Tibial nerve (tissue), 4 donors: ENCODE measurements at places on chromosomes 1 and 21. TPM values are rescaled to one million over a fixed set of nuclear protein-coding genes. Genes with fewer than 3 reads are reported as not detected.

GRCh38 chr1:31441558-31441957 is 28.5 kb downstream of the SERINC2 start:
- no peak for DNase-seq

- DNase-seq, result no peak
Measured at GRCh38 chr1:211352985-211353515, 26.4 kb downstream of the TRAF5 start.

The SLC6A9 gene
- 0.87 TPM for total RNA-seq

- no peak for DNase-seq
Measured at GRCh38 chr1:223243441-223244050, 100.5 kb upstream of the TLR5 start.

- DNase-seq, result peak; percentile 41
Measured at GRCh38 chr1:10387677-10388386, 11.0 kb upstream of the PGD start.

- DNase-seq, result no peak
Measured at GRCh38 chr1:240188139-240188538, 96.5 kb downstream of the FMN2 start.

DNA sequence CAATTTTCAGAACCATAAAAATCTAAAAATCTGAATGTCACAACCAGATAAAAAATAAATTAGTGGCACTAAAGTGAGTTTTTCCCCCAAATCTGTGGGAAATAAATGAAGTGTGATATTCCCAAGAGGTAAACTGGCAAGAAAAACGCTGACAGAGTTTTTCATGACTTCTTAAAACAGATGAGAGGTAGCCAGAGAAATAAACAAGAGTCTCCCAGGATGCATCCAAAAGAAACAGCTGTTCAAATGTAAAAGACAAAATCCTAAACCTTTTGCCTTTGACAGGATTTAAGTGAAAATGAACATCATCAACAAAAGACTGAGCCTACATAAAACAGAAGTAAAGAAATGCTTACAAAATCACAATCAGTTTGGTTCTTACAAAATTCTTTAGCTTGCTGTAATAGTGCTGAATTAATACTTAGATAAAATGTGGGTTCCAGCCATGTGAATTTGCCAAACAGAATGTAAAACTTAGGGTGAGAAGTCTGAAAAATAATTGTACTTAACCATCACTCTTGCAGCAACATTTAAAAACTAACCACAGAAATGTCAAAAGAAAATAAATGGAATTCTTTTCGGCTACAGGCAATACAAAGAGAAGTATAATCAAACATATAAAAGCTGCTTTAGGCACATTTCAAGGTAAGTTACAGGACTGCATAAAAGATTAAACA is 133.6 kb downstream of the EIF4G3 start:
- DNase-seq, result no peak

The KCNE2 gene
- total RNA-seq, result not detected

DNA sequence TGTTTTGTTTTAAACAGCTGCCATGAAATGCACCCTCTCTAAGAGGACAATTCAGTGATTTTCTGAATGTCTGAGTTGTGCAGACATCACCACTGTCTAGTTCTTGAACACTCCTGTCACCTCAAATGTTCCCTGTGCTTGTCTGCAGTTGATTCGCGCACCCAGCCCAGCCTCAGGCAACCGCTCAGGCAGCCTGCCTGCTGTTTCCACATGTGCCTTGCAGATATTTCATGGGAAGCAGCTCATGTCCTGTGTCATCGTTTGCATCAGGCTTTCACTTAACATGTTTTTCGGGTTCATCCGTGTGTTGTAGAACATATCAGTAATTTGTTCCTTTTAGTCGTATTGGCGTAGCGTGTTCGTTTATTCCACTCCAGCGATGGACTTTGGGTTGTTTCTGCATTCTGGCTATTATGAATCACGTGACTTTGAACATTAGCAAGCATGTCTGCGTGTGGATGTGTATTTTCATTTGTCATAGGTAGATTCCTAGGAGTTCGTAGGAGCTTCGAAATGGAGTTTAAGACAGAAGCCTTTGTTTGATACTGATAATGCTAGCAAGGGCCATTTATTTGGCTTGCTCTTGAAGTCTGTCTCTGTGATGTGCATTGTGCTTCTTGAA is 12.1 kb downstream of the ADARB1 start:
- no peak for DNase-seq

DNA sequence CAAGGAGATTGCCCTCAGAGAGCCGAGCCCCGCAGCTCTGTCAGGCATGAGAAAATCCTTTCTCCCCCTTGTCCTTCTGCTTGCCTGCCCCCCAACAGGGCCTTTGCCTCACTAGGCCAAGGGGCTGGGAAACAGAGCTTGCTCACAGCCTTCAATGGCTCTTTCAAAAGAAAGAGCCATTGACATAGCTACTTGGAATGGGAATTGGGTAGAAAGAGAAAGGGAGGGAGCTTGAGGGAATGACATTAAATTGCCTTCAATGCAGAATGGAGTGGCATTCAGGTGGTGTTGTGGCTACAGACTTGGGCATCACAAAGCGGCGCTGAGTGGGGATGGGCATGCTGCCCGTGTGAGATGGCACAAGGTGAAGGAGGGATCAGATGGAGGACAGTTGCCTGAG is 13.2 kb downstream of the SYT11 start:
- no peak for DNase-seq

DNA sequence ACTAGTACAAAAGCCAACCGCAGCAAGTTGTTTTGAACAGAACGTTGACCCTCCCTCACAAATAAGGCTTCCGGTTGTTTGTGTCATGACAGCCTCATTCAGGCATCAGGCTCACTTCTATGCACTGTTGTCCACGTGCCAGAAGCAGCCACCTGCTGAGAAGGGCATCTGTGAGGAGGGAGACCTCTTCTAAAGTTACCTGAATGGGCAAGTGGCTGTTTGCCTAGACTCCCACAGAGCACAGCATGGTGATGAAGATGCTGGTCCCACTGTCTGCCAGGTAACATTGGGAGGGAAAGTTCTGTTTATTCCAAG is 176.1 kb downstream of the CLIC6 start:
- DNase-seq, result no peak

DNA sequence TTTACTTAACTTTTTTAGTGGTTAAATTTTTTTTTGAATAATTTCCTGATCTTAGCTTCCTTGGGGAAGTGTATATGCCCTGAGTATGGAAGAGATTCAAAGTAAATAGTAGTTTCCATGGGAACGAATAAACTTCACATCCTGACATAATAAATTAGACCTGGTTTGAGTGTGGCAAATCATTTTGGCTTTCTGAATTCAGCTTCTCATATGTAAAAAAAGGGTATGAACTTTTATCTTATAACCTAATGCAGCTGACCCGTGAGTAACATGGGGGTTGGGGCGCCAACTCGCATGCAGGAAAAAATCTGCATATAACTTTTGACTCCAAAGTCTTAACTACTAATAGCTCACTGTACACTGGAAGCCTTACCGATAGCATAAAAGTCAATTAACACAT is 736.8 kb upstream of the NCAM2 start:
- DNase-seq, result no peak

The DLGAP3 gene
- 0.42 TPM for total RNA-seq

- no peak for DNase-seq
Measured at GRCh38 chr1:65323246-65323645, 13.9 kb downstream of the DNAJC6 start.

The FASLG gene
- not detected for total RNA-seq

DNA sequence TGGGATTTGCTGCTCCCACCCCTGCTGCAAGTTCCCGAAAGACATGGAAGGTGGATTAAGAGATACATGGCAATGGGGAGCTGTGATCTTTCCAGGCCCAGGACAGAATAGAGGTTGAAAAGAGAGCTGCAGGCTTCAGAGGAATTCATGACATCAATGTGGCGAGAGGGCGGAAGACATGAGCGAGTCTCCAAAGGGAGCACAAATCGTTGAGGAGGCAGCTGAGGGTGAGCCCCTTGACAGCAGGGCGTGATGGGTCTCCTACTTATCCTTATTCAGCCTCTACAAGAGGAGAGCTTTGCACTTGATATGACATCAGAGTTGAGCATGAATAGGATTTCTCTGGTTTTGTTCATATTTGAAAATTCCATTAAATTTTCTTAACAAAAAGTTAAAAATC is 45.5 kb upstream of the TACSTD2 start:
- DNase-seq, result no peak

DNA sequence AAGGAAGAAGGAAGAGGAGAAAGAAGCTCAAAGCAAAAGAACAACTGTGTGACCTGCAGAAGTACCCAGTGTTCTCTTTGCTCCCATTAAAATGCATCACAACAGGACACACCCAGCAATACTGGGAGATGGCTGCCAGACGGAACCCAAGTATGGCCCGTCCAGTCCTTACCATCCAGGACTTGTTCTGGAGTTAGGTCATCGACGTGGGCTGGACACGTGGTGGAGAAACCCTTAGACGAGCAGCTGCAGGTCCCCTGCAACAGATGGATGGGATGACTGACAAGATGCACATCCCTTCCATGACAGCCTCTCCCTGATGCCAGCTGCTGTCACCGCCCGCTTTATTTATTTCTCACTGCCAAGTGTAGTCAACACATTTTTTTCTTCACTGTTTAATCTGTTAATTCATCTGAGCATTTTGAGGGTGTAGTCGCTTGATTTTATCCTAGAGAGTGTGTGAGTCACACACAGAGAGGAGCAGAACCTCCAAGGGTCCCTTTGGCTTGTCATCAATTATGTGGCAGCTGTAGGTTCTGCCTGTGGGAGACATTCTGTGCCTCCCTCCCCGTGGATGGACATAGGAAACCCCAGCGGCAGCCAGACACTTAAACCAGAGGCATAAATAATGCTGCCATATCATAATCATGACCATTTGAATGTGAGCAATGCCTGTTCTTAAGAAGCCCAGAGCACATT is 80.9 kb downstream of the ABCA4 start:
- DNase-seq, result no peak

- no peak for DNase-seq
Measured at GRCh38 chr1:45393718-45394302, 53.6 kb upstream of the MUTYH start.

DNA sequence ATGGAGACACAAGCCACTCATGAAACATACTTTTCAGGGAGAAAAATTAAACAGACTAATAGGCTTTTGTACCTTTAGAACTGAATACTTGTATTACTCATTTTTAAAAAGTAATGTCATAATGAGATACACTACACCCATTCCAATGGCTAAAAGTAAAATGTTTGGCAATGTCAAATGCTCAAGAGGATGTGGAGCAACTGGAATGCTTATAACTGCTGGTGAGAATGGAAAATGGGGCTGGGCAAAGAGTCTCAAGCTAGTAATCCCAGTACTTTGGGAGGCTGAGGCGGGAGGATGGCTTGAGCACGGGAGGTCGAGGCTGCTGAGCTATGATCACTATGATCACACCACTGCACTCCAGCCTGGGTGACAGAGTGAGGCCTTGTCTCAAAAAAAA is 86.3 kb downstream of the NKAIN1 start:
- no peak for DNase-seq

DNA sequence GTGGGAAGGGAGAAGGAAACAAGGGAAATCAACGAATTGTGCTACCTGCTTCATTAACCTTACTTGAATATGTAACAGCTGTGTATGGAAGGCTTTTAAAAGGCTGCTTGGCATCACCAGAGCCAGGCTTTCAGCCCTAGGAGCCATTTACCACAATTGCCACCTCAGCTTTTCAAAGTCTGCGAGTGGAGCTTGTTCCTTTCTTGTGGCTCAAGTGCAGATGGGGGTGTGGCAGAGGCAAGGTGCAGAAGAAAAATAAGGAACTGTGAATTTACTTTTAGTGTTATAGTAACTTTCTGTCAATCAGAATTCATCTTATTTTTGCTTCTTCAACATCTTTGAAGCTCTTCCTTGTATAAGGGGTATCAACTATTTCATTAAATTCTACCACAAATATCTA is 17.6 kb downstream of the CLCA2 start:
- no peak for DNase-seq

DNA sequence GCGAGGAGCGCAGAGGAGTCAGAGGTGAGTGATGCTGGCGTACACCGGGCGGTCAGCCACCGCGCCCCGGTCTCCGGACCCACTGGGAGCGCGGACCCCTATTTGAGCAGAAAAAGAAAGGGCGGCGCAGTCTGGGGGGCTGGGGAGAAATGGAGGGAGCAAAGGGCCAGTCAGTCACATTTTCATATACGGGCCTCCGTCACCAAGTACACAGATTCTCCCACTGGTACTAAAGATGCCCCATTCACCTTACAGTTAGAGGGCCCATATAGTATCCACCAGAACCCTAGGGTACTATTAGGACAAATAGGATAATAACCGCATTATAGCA is 573 bp downstream of the C2CD4D start:
- no peak for DNase-seq

GRCh38 chr21:45031571-45032191 is 42.7 kb upstream of the ADARB1 start:
- DNase-seq, result no peak

- DNase-seq, result no peak
Measured at GRCh38 chr1:72516264-72516663, 233.9 kb upstream of the NEGR1 start.

DNA sequence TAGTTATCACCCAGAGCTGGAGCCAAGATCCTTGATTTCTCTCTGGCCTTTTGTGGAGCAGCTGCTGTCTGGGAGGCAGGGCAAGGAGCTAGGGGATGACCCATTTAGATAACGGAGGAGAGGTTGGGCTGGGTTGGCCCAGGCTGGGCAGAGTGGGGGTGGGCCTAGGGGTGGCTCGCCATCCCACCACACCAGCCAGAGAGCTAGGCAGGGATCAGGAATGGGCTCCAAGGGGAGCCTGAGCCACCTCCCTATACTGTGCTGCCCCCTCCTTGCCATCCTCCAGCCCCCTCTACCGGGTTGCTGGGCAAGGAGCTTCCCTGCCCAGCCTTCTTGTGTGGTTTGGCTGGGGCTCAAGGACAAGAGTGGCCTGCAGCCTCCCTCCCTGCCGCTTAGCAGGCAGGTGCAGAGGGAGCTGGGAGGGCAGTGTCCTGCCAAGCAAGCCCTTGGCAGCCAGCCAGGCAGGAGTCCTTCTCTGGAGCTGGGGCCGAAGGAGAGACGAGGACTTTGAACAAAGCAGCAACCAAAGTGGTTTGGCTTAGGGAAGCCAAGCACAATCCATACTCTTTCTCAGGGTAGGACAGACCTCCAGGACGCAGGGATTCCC is 4.1 kb downstream of the NUAK2 start:
- no peak for DNase-seq

GRCh38 chr1:35845766-35846165 is 37.2 kb upstream of the AGO1 start:
- no peak for DNase-seq

The OVAAL gene
- total RNA-seq, result not detected

The TMEM167B gene
- 28.2 TPM for total RNA-seq

GRCh38 chr1:9558271-9558945 is 19.1 kb downstream of the SLC25A33 start:
- DNase-seq, result no peak

DNA sequence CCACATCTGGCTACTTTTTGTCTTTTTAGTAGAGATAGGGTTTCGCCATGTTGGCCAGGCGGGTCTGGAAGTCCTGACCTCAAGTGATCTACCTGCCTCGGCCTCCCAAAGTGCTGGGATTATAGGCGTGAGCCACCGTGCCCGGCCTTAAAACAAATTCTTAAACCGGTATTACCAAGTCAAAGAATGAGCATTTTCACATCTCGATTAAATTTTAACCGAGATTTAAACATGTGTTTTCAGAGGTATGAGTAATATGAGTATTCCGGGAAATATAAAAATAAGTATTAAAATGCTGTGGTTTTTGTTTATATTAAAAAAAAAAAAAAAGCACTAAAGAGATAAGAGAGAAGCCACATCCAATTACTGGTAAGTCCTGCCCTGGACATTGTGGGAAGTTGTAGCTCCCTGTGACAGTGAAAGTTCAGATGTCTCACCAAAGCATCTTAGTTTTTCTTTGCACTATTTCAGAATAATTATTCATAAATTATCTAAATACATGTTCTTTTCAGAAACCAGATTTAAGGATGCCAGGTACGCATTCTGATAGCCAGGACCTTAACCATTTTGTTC is 24.9 kb downstream of the ZNF281 start:
- DNase-seq, result no peak
